ENCODE measurements at places on chromosomes 13 and 19.

DNA sequence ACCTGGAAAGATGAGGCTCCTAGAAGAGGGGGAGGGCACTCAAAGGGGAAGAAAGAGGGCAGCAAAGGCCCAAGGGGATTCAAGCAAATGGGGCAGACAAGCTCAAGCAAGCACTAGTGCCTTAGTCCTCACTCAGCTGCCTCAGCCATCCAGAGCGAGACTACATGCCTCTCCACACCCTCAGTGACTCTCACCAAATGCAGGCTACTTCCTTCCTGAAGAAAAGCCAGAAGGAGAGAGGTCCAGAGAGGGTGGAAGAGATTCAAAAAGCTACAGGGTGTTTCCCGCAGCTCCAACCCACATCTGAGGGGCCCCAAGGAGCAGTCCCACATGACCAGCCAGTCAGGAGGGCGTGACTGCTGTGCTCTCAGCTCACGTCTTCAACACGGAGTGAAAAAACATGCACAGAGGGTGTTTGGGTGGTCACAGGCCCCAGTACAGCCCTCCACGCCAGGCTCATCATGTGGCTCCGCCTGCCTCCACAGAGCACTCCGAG lies 40.5 kb downstream of the MIPEP start:
- DNase-seq, result no peak

- no peak for DNase-seq
These were observed 15.1 kb downstream of the LILRA5 start for GRCh38 chr19:54297759-54298305.

DNA sequence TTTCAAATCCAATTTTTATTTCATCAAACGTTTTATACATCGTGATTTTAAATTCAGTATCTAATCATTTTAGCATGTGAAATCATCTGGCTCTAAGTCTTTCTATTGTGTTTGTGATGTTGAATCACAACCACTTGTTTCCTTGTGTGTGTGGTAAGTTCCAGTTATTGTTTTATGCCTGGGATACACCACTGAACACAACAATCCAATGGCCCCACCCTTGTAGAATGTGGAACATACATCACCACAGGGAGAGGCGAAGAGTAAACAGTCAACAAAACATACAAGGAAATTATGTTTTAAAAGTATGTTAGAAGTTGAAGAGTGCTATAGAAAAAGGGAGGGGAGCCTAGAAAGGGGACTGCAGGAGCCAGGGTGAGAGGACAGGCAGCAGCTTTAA lies 100.5 kb downstream of the EPSTI1 start:
- no peak for DNase-seq

DNA sequence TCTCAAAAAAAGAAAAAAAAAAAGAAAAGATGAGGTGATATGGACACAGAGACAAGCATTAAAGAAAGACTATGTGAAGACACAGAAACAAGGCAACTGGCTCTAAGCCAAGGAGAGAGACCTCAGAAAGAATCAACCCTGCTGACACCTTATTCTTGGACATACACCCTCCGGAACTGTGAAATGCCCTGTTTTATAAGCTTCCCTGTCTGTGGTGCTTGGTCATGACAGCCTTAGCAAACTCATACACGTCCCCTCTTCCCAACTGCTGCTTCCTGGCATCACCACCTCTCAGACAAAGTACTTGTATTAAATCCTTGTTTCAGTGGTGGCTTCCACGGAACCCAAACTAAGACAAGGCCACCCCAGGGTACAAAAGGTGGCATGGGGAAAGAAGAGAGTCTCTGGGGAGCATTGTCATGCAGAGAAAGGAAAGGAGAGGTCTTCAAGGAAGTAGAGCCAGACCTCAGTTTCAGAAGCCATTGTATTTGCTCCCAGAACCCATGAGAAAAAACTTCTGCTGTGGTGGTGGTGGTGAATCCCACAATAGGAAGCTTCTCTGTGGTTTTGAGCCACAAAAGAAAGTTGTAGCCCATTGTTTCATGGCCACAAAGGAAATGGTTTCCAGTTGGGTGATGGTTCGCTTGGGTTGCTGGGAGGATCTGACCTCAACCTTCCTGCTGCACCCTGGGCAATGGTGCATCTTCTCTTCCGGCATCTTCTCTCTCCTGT lies 16.3 kb upstream of the TSPAN16 start:
- DNase-seq, result no peak

DNA sequence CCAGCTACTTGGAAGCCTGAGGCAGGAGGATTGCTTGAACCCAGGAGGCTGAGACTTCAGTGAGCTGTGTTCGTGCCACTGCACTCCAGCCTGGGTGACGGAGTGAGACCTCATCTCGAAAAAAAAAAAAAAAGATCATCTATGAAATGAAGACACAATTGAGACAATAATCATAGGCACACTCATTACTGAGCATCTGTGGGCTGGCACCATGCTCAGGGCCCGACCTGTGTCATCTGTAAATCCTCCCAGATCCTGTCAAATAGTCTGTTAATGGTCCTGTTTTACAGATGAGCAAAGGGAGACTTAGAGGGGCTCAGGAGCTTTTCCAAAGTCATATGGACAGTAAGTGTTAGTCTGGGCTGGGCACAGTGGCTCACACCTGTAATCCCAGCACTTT lies 4.1 kb upstream of the NANOS2 start:
- no peak for DNase-seq

DNA sequence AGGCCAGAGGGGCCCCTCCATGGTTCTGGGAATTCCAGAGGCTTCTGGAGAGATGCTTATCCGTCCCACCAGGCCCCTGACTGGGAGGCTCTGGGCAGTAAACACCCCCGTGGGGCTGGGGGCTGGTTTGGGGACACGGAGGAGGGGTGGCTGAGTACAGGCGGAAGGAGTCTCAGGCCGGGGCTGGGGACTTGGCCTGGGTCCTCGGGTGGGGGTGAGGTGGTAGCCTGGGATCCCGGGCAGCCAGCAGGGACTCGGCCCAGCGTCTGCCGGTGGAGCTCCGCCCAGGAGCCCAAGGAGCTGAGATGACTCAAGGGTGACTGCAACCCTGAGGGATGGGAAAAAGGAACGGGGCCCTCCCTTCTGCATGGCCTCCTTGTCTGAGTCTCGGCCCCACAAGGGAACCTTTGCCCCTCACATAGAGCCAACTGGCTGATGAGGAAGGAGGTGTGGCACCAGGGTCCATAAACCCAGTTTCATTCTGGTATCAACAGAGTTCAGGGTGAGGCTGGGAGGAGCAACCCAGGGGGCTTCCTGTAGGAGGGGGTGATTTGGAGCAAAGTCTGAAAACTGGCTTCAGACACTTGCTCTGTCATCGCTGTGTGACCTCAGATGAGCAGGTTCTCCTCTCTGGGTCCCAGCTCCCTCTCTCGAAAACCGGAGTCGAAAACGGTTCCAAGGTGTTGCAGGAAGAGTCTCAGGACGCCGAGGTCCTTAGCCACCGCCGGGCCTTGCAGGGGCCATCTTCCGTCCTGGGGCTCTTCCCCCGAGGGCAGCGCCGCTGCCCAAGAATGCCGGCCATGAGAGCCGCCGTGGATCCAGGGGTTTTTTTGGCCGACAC lies 809 bp downstream of the MISP start:
- peak; percentile 59 for DNase-seq

GRCh38 chr19:50719566-50719965 lies at the start of gene SHANK1:
TSS of gene SHANK1 (minus strand) at chr19:50719802. CDS start at chr19:50716919, 2,883 bp downstream.
- DNase-seq, result peak; percentile 88

- no peak for DNase-seq
These were observed 2435.9 kb upstream of the PCDH20 start for GRCh38 chr13:63851526-63851925.

DNA sequence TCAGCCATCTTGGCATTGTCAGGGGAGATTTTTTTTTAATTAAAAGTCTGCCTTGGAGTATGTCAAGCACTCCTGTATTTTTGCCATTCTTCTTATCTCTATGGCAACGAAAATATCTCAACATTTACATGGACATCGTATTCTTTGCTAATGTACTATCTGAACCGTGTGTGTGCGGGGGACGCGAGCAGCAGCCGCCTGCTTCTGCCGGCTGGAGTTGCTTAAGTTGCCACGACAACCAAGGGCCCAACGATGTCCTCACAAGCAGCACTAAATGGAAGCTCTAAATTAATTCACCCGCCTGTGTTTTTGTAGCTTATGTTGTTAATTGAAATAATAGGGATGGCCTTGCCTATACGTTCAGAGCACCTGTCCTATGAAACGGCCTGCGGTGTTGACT lies 309.5 kb downstream of the TEX29 start:
- DNase-seq, result no peak

- DNase-seq, result peak; percentile 53
These were observed 75.9 kb downstream of the ESD start for GRCh38 chr13:46721054-46721453.

DNA sequence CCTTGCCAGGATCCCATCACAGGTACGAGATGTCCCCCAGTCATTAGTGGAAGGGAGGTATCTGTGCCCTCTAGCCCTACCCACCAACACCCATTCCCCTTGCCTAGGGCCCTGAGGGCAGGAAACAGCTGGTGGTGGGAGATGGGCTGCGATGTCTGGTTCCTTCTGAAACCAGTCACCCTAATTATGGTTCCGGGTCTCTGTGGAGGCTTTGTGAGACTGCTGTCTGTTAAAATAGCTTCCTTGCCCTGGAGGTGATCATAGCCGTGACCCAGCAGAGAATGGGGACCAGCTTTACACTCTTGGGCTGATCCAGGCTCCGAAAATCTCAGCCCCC lies 5.5 kb downstream of the ALDH16A1 start:
- no peak for DNase-seq

- no peak for DNase-seq
These were observed 27.4 kb downstream of the FPR3 start for GRCh38 chr19:51822325-51822724.

DNA sequence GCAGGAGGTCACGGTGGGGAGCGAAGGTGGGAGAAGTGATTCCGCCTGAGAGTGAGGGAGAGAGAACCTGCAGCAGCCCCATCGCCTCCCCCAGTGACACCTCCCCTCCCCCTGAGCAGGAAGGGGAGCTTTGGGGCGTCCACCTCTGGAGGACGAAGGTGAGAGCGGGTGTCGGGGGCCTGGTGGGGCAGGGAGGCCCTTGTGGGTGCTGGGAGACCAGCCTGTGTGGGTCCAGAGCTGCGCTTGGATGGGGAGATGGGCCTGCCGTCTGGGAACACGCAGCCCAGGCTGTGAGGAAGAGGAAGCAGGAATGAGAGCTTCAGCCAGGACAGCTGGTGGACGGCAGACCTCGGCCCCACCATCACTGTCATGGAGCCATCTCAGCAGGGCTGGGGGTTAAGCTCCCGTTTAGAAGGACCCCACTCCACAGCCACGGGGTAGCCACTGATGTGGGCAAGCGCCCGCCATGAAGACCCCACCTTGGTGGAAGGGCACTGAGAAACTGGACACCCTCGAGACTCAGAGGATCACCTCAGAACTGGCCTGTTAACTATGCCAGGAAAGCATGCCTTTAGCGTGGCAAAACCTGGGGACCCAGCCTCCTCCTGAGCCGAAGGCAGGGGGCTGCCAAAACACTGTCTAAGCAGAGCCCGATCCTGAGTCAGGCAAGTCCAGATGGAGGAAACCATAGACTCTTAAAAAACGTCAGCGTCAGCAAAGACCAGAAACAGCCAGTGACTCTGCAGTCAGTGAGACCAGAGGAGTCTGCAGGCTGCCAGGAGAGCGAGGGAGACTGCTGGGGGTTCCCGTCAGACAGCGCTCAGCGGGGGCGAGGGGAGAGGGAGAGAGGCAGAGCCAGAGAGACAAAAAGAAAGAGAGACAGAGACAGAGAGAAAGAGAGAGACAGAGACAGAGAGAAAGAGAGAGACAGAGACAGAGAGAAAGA lies 6.4 kb upstream of the PROZ start:
- no peak for DNase-seq

Data from SK-N-SH (cell line).